ENCODE measurements at places on chromosomes 12 and 14. TPM values are rescaled to one million over a fixed set of nuclear protein-coding genes. Genes with fewer than 3 reads are reported as not detected.

The NOXRED1 gene
- 0.33 TPM for total RNA-seq

GRCh38 chr14:92135269-92135668 is 13.5 kb downstream of the CPSF2 start:
- H3K36me3 ChIP-seq: peaks cover 17% of the 10 kb centered on the region
- peaks cover 7% of the 10 kb centered on the region for H3K4me1 ChIP-seq
- no peak for DNase-seq
- no peaks in the 10 kb centered on the region for H3K27me3 ChIP-seq

- H3K4me1 ChIP-seq: peaks cover 9% of the 10 kb centered on the region
- no peak overlapping the region for H3K27ac ChIP-seq
- H3K4me3 ChIP-seq: no peak overlapping the region
- DNase-seq: no peak
- no peaks in the 10 kb centered on the region for H3K36me3 ChIP-seq
Measured at GRCh38 chr14:60175255-60175902, 10.2 kb upstream of the DHRS7 start.

The KLRK1 gene
- 114 TPM for total RNA-seq

GRCh38 chr14:41144370-41144769 is 462.3 kb upstream of the LRFN5 start:
- H3K27me3 ChIP-seq: no peaks in the 10 kb centered on the region
- no peak for DNase-seq
- H3K4me1 ChIP-seq: no peaks in the 10 kb centered on the region
- H3K4me3 ChIP-seq: no peak overlapping the region
- H3K27ac ChIP-seq: no peak overlapping the region
- H3K36me3 ChIP-seq: no peaks in the 10 kb centered on the region

- no peaks in the 10 kb centered on the region for H3K4me1 ChIP-seq
- no peak for DNase-seq
- no peak overlapping the region for H3K4me3 ChIP-seq
- H3K27me3 ChIP-seq: peaks cover 21% of the 10 kb centered on the region
- no peaks in the 10 kb centered on the region for H3K36me3 ChIP-seq
Measured at GRCh38 chr14:54010981-54011380, 54.4 kb upstream of the BMP4 start.

The GPR84 gene
- total RNA-seq: 1.2 TPM

DNA sequence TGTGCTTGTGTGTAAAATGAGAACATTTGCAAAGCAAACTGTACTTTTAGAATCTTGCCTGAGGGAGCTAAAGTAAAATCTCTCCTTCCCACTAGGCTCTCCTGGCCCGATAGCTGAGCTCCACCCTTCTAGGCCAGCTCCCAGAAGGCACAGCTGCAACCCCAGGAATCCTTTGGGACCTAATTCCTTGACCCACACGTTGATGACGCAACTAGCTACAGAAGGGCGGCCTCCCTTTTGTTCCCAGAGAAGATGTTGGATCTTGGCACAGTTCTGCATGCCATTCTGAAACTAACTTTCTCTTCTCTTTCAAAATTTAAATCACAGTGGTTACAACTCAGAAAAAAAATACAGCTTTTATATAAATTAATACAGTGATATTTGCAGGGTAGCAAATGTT is 268.1 kb downstream of the EGLN3 start:
- H3K4me1 ChIP-seq: no peaks in the 10 kb centered on the region
- DNase-seq: no peak
- no peaks in the 10 kb centered on the region for H3K27me3 ChIP-seq
- H3K27ac ChIP-seq: no peak overlapping the region
- H3K4me3 ChIP-seq: no peak overlapping the region

Measured in activated naive CD8-positive, alpha-beta T cell treated with anti-CD3 and anti-CD28 coated beads for 36 hours (primary cell).